NCI-H2081 treated with DMSO at 0.1 percent for 48 hours (cell line): ENCODE measurements at places on chromosomes 6 and 20.

GRCh38 chr6:79385333-79385732 lies 150.9 kb upstream of the HMGN3 start:
- DNase-seq, result no peak

DNA sequence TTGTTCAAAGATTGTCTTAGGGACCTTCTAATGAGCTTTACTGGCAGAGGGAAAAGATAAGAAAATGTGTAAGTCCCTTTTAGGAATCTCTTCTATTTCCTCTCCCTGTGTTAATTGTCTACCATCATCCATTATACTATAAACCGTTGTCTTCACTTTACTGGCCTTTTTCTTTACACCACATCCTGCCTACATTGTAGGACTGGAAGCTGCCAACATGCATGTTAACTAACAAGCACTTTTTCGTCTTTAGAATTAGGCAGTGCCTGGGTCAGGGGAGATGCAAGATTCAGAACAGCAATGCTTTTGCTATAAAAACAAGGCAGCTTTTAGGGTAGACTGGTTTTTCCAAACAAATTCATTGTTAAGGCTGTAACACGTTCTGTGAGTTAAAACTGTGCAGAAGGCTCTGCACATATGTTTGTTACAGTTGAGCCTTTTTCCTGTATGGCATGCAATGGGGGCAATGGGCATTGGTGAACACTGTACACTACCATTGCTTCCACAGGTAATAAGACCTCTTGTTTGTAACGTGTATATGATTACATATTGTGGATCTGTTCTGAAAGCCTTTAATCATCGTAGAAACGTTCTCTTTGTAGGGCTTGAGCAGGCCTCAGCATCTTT lies 10.9 kb upstream of the PKIG start:
- DNase-seq, result no peak

GRCh38 chr6:43491750-43492661 lies 14.6 kb downstream of the TJAP1 start:
- no peak for DNase-seq

DNA sequence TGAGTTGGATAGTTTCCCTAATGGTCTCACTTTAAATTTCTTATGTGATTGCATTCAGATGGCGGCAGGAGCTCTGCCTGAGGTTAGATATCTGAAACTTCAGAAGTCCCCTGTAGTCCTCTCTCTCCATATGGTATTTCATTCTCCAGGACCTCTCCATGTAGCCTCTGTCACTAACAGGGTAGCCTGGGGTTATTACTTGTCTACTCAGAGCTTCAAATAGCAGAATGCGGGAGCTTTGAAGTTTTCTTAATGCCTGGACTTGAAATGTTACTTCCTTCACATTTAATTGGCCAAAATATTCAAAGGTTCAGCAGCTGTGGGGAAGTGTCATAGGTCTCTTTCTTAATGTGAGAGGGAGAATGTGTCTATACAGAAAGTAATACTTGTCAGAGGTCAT lies 1370.4 kb downstream of the GRIK2 start:
- no peak for DNase-seq

GRCh38 chr20:31719644-31720485 lies 2.8 kb downstream of the BCL2L1 start:
- DNase-seq, result no peak

GRCh38 chr6:166697113-166697512 lies 70.1 kb upstream of the RPS6KA2 start:
- DNase-seq, result no peak

DNA sequence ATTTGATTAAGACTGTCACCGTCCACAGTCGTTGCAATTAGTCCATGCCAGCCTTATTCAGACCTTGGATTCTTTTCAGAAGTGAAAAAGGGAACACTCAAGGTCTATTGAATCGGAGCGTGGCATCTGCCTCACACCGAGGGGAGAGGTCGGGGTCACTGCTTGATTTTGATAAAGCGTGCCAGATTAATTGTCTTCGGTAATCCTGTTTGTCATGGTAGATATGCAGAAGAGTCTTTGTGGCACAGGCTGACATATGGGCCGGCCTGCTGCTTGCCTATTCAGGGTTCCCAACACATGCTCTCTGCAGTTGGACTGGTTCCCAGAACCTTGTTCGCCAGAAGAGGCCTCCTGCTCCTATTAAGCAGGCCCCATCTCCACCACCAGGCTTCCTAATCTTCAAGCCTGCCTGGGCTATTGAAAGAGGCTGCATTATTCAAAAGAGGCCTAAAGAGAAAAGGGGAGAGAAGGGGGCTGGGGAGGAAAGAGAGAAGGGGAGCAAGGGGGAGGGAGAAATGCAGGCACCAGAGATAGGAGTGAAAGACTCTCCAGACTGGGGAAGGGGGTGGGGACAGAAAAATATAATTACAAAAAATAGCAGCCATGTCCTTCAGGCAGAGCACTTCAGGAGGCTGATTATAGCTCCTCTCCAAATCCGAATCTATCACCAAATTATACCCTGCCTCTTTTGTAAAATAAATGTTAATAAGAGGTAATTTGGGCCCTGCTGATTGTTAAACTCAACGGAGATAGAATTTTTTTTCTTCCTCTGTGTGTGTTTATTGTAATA lies 611.3 kb downstream of the HDGFL1 start:
- DNase-seq, result peak; percentile 96

DNA sequence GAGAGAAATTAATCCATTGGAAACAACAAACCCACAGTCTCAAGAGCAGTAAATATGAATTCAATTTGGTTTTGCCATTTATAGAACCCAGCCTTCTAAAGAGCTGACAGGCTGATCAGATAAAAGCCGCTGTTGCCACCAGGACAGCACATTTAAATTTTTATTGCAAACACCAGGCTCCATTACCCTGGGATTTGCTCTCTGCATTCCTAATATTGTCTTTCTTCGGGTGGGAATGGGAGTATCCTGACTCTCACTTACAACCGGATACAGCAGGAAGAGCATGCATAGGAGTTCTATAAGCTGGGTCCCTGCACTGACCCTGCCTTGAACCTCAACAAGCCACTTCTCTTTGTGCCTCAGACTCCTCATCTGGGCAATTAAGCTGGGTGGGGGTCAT lies 142.9 kb downstream of the LRFN2 start:
- no peak for DNase-seq

GRCh38 chr6:4585682-4586468 lies 190.3 kb upstream of the CDYL start:
- DNase-seq, result no peak

DNA sequence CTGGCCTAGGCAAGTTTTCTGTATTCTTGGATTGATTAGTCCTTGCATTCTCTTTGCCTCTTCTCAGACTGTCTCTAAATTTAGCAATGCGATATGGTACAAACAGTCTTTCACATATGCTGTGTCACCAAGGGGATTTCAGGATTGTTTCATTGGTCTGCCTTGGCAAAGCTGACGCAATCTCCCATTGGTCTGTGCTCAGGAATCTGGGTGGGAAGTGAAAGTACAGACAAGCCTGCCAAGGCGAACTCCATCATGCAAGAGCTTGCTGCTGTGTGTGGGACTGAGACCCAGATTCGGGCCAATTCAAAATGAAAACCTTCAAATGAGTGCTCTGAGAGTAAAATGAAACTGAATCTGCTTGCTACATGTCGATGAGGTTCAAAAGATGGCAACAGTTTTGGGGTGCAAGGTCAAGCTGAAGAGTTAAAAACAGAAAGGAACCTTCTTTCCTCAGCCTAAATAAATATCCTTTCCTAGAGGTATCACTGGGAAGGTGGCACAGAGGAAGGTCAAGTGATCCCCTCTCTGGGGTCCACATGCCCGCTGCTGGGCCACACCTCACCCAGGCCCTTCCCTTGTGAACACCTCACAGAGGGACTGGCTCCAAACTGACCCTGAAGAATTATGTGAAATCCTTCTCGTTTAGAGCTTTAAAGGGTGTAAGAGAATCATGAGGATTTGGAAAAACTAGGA lies 198.8 kb upstream of the PREP start:
- DNase-seq, result no peak

- DNase-seq, result no peak
These were observed 28.7 kb downstream of the SIRPD start for GRCh38 chr20:1528811-1529210.
